ENCODE measurements at places on chromosomes 5 and 9. TPM values are rescaled to one million over a fixed set of nuclear protein-coding genes. Genes with fewer than 3 reads are reported as not detected.

DNA sequence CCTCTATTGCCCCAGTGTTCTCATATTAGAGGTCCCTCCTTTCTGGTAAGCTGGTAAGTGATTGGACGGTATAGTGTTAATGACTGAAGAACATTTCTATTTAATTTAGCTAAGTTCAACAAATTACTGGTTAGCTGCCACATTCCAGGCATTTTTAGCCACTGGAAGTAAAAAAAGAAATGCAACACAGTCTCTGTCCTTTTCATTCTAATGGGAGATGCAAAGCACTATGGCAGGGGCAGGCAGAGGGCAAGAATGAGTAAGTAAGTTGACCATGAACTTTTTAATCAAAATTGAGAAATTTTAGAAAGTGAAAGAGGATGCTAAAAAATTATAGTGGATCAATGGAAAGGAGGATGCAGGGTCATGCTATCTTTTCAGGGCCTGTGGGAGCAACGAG lies 137.4 kb downstream of the GPBP1 start:
- DNase-seq = no peak

DNA sequence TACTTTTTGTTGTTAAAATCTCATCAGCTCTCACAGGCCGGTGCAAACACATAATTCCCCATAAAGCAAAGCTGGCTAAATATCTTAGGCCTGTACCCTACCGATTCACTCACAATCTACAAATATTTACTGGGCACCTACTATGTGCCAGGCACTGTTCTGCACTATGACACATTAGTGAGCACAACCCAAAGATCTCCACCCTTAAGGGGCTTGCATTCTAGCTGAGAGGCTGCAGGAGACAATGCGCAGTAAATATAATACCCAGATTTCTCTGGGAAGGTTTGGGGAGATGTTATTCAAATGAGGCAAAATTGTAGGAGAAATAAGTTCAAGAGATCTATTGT lies 53.7 kb downstream of the FNBP1 start:
- DNase-seq = no peak

Gene FLT4
- 2.6 TPM for total RNA-seq

Gene ADAMTSL1
- total RNA-seq = 0.80 TPM

- no peak for DNase-seq
These were observed 306.3 kb downstream of the TLE4 start for GRCh38 chr9:79877943-79878602.

DNA sequence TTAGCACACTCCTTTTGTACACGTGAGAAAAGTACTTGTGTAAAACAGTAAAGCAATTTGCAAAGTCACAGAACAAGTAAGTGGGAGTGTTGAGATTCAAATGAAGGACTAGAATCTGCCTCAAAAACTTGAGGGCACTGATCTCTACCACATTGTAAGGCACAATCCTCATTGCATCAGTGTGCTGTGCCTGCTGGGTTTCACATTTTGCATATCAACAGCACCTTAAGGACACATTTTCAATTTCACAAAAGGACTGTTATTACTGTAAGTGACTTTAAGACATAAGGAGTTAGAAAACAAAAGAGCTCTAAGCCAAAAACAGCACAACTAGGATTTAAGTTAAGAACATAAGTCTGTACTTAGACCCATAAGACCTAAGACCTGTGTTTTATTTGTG lies 44.7 kb upstream of the HK3 start:
- DNase-seq = no peak

DNA sequence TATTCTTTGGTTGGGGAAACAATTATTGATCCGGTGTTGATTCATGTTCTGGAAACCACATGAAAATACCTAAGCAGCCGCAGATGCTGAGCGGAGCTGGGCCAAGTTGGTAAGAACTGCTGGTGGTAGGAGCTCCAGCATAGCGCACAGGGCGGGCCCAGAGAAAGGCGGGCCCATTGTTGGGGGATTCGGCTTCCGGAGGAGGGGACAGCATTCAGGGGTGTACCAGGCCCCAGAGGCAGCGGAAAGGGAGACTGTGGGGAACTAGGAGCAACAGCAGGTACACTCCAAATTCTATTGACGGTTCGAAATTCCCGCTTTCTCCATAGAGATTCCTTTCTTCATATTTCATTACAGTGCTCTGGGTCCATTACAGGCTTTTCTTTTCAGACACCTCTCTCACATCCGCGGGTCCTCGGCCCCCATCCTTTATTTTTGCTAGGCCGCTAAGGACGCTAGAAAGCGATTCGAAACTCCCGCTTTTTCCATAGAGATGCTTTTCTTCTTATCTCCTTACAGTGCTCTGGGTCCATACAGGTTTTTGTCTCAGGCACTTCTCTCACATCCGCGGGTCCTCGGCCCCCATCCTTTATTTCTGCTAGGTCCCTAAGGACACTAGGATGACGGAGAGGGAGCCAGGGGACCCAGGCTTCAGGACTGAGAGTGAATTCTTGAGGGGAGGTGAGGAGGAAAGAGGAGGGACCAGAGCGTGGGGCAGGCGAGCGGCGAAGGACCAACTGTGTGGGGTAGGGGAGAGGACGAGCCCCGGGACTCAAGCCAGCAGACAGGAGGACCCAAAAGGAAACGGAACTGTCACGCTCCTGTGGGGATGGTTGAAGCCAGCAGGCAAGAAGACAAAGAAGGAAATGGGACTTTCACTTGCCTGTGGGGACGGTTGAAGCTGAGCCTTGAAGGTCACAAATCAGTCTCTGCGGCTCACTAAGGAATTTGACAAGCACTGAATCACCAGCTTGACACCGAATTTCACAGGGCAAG lies at the start of gene CCDC152:
CCDC152 (plus strand) TSS at position 213 of the 996 bp plus-strand sequence. CDS start 2,304 bp downstream, outside the sequence.
- no peak for DNase-seq

- no peak for DNase-seq
These were observed 265.0 kb upstream of the IRX4 start for GRCh38 chr5:2147504-2148311.

Gene RASEF
- total RNA-seq = 11.8 TPM

- DNase-seq = no peak
These were observed 98.7 kb downstream of the RAPGEF6 start for GRCh38 chr5:131536211-131536826.

DNA sequence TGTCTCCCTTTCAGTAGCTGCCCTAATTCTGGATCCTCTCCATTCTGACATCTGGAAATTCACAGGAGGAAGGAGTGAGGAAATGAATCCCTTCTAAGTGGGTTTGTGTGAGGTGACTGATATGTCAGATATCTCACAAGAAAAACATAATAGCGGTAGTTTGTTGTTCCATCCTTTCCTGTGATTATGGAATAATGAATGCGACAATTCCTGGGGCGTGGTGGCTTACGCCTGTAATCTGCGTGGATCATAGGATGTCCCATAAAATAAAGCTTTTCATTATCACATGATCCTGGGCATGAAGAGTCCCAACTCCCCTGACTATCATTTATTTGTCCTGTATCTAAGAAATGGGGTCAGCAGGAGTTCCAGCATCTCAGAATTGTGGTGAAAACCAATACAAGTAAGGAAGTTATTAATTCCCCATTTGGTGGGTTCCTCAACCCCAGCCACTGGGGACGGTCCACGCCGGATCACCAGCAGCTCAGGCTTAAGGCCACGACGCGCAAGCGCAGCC lies 375 bp upstream of the C5orf24 start:
- DNase-seq = no peak

GRCh38 chr5:154757814-154758406 lies 2.7 kb downstream of the LARP1 start:
- DNase-seq = no peak

Gene CCDC192
- not detected for total RNA-seq

GRCh38 chr5:127260686-127261085 lies 29.9 kb upstream of the MEGF10 start:
- DNase-seq = no peak

GRCh38 chr9:125180876-125181275 lies 8.7 kb downstream of the PPP6C start:
- no peak for DNase-seq

- no peak for DNase-seq
These were observed 70.4 kb downstream of the CRB2 start for GRCh38 chr9:123426406-123426805.

GRCh38 chr5:84478603-84479002 lies 93.9 kb upstream of the EDIL3 start:
- no peak for DNase-seq

GRCh38 chr5:3604501-3604900 lies 8.9 kb downstream of the IRX1 start:
- DNase-seq = no peak

DNA sequence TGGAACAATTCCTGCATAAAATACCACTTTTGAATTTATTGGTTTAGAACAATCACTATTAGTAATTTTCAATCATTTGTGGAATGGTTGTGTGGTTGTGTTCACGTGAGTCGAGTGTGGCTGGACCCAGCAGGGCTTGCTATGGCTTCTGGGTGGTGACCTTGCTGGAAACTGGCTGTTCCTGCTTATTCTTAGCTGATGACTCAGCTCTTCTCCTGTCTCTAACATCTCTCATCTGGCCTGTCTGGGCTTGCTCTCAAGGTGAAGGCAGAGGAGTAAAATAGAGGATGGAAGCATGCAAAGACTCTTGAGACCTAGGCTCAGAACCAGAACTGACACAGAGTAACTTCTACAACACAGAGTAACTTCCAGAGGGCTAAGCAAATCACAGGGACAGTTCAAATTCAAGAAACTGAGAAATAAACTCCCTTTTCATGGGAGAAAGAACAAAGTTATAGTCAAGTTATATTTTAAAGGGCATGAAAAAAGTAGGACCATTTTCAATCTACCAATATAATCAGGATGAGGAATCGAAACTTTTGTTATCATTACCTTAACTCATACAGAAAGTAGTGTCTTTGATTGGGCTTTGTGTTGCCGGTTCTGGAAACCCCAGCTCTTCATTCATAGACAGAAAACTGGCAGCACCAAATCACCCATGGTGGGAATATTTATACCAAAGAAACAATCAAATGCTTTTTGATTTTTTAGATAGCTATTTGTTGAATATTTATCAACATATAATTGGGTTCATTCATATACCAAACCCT lies 665.1 kb downstream of the CDH18 start:
- no peak for DNase-seq

- DNase-seq = no peak
These were observed 116.9 kb upstream of the S1PR3 start for GRCh38 chr9:88874391-88874790.

- DNase-seq = no peak
These were observed 222.5 kb upstream of the DAPK1 start for GRCh38 chr9:87275047-87275725.

Gene ATP10B
- total RNA-seq = 26.6 TPM
